ENCODE measurements at places on chromosomes 1 and 21. TPM values are rescaled to one million over a fixed set of nuclear protein-coding genes. Genes with fewer than 3 reads are reported as not detected.

Gene GPR89A
- 37.8 TPM for total RNA-seq

Gene MAB21L3
- 0.46 TPM for total RNA-seq

Gene TCEA3
- 2.3 TPM for total RNA-seq

Gene SPRR2F
- total RNA-seq, result not detected

Gene AP4B1
- total RNA-seq, result 26.8 TPM

Gene IL19
- total RNA-seq, result not detected

Gene CR1L
- total RNA-seq, result not detected

Gene ACTL8
- total RNA-seq, result 0.23 TPM

Gene ANGPTL3
- total RNA-seq, result not detected

Gene NCAM2
- total RNA-seq, result 162 TPM

Gene CASQ2
- 0.23 TPM for total RNA-seq

Gene PEAR1
- total RNA-seq, result 0.92 TPM

Gene TTC22
- 1.2 TPM for total RNA-seq

Gene TSEN15
- total RNA-seq, result 28.1 TPM

Gene SPRR2B
- not detected for total RNA-seq

Gene ACOT11
- 6.7 TPM for total RNA-seq

Gene KLF17
- 0.46 TPM for total RNA-seq

Gene C21orf91
- total RNA-seq, result 18.9 TPM

Gene OSCP1
- 28.1 TPM for total RNA-seq

Gene MIER1
- total RNA-seq, result 34.1 TPM

Gene CFAP45
- 5.8 TPM for total RNA-seq

Gene NEK2
- total RNA-seq, result 4.8 TPM

Gene ZBTB8A
- 25.8 TPM for total RNA-seq

Gene ALDH4A1
- total RNA-seq, result 17.5 TPM

Gene CSTB
- total RNA-seq, result 7.4 TPM

Gene FCRL6
- not detected for total RNA-seq

Gene NBPF6
- not detected for total RNA-seq

Gene SLAMF9
- total RNA-seq, result not detected

Gene OR2L8
- 2.5 TPM for total RNA-seq

Gene VAMP4
- total RNA-seq, result 25.8 TPM

Gene PROK1
- not detected for total RNA-seq

Gene HHIPL2
- total RNA-seq, result 0.23 TPM

Gene ARHGEF10L
- 29.5 TPM for total RNA-seq

Gene ADPRS
- total RNA-seq, result 18.5 TPM

Gene F5
- 0.92 TPM for total RNA-seq

Gene SPATA21
- not detected for total RNA-seq

Gene PLA2G2F
- not detected for total RNA-seq

Gene RGS13
- total RNA-seq, result 1.2 TPM

Gene AGBL4
- total RNA-seq, result 12.2 TPM

Gene C1orf56
- 3.0 TPM for total RNA-seq

Gene ARMH1
- total RNA-seq, result 5.8 TPM

Gene LSS
- total RNA-seq, result 44.3 TPM

Gene OR2T33
- not detected for total RNA-seq

Gene ESRRG
- 41.3 TPM for total RNA-seq

Gene LMX1A
- total RNA-seq, result 3.7 TPM

Gene LCE1C
- not detected for total RNA-seq

Gene SERPINC1
- total RNA-seq, result not detected
